ENCODE measurements at places on chromosomes 2 and 18.

GRCh38 chr2:211429256-211429920 is 873.0 kb downstream of the CPS1 start:
- DNase-seq = no peak

- DNase-seq = no peak
Observed at GRCh38 chr2:148887350-148888002, 12.4 kb downstream of the KIF5C start.

GRCh38 chr18:9845256-9845655 is 40.5 kb upstream of the TXNDC2 start:
- no peak for DNase-seq

DNA sequence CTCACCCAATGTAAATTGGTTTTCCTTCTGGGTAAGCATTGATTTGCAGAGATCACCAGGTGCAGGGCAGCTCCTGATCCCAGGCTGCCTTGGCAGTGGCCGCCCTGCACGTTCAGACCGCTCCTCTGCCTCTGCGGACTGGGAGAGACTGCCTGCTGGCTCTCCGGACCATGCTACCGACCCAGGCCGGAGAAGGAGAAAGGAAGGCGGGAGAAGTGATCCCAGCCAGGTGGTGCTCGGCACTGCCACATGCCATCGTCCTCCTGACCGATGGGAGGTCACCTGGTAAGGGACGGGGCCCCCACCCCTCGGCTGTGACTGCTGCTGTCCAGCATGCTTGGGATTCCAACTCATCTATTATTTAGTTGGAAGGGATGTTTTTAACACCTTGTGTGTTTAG is 108.1 kb upstream of the POU3F3 start:
- DNase-seq = no peak

DNA sequence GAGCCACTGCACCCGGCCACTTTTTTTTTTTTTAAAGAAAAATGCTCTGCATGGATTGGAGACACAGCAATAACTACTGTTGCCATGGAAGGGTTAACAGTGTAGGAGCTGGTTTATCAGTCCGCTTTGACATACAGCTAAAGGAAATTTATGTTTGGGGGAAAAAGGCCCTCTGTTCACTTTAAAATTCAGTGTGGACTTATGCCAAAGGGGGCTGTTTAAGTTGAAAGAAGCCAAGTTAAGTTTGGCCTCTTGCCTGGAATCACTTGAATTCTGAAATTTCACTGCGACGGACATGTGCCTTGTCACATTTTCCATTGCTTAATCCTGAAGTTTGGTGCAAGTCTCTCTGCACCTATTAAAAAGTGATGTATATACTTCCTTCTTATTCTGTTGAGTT is 3.1 kb downstream of the KCNE4 start:
- DNase-seq = no peak

GRCh38 chr18:9757827-9758621 is 49.9 kb downstream of the RAB31 start:
- DNase-seq = no peak

DNA sequence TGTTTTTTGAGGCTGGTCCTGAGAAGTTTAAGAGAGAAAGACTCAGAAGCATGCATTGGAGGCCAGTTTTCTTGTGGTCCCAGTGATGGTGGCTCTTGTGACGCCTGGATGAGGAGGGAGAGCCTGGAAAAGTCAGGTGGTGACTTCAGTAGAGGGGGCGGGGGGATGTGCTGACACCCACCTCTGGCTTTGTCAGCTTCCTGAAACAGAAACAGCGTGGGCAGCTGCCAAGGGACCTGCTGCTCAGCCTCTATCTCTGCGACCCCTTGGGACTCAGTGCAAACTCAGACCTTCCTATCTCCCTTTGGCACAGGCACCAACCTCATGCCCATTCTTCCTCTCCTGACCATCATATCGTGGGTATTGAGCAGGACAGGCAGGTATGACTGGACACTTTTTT is 6.4 kb downstream of the TGFBRAP1 start:
- no peak for DNase-seq

DNA sequence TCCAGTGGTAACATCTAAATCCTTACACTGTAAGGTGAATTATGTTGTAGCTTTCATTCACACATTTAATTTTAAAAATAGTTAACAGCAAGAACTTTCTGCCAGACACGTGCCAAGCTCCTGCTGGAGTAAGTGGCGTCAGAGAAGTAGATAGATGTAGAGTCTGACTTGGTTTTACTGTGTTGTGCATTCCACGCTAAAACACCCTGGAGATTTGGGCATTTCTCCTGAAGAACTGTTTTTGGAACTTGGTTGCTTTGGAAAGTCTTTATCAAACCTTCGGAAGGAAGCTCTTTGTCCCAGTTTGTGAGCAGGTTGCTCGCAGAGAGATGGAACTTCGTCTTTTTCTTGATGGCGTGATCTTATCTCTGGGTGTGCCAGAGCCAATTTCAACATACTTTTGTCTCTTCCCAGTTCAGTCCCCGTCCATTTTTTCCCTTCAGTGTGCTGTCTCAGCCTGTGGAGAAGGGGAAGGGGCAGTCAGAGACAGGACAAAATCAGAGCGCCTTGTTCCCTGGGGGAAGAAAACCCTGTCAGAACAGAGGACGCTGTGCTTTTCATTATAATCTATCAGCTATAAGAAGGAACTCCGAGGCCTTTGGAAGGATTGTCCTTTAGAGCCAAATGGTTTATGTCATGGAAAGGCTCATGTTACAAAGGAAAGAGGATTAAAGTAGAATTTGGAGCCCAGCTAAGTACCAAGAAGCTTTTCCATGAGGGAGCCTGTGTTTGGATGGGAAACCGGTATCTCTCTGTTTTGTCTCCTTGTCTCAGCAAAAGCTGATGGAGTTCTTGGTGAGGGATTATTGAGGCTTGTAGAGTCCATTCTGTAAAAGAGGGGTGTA is 18.9 kb downstream of the GRHL1 start:
- DNase-seq = no peak

Data from NAMALWA (cell line).